ENCODE measurements at places on chromosomes 16 and 17.
A peak's percentile ranks its signal among the peaks of the same experiment; 100 is the strongest.

GRCh38 chr16:21277927-21278706, at the start of gene CRYM:
Gene CRYM, minus strand, starts transcription at chr16:21278290. Its CDS starts 39 bp downstream, at chr16:21278251.
- peak; percentile 51 for DNase-seq

GRCh38 chr17:9522074-9522473, 53.5 kb downstream of the STX8 start:
- DNase-seq, result no peak

DNA sequence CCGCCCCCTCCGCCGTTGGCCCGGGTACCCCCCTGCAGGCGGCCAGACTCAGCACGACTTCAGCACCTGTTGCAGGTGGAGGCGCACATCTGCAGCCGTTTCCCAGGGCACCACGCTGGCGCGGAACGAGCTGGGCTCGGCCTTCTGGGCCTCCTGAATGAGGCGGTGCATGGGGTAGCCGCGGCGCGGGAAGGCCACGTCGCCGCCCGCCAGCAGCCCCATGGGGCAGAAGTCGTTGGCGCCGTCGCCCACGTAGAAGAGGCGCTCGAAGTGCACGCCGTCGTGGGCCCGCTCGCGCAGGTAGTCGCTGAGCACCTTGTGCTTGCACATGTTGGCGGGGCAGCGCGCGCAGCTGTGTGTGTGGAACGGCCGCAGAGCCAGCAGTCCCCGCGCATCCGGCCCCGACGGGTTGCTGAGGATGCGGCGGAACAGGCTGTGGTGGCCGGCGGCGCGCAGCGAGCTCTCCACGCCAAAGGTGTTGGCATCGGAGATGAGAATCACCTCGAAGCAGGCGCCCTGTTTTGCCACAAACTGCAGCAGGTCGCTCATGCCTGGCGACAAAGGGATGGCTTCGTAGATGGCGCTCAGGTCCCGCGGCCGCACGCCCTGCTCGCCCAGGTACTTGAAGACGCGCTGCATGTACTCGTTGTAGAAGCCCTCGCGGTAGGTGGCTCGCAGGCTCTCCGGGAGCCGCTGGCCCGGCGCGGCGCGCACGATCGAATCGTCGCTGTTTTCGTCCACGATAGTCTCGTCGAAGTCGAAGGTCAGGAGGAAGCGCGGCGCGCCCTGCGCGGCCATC, 6.2 kb downstream of the PHOSPHO1 start:
- peak; percentile 63 for DNase-seq

GRCh38 chr17:61397086-61397842, 2.4 kb upstream of the TBX2 start:
- DNase-seq, result no peak

DNA sequence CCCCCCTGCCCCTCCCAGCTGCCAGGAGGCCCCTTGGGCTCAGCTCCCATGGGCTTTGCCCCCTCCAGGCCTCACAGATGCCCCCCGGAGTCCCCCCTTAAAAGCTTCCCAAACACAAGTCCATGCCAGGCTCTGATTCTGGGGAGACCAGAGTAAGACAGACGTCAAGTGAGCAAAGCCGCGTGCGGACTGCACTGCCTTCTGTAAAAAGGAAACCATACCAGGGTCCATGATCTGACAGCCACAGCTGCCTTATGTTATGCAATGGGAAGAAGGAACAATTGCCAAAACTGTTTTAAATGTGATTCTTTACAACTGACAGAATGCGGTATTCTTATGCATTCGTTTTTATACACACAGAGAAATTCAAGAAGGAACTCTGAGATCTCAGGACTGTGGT, 17.9 kb upstream of the HEXD start:
- no peak for DNase-seq

GRCh38 chr17:74276541-74277009, 2.5 kb downstream of the DNAI2 start:
- DNase-seq, result no peak

GRCh38 chr17:44120851-44121605, 2.4 kb downstream of the HDAC5 start:
- DNase-seq, result no peak

GRCh38 chr17:74234486-74234885, 21.1 kb downstream of the TTYH2 start:
- no peak for DNase-seq

- DNase-seq, result no peak
Observed at GRCh38 chr17:48734333-48735061, 5.9 kb upstream of the HOXB13 start.

DNA sequence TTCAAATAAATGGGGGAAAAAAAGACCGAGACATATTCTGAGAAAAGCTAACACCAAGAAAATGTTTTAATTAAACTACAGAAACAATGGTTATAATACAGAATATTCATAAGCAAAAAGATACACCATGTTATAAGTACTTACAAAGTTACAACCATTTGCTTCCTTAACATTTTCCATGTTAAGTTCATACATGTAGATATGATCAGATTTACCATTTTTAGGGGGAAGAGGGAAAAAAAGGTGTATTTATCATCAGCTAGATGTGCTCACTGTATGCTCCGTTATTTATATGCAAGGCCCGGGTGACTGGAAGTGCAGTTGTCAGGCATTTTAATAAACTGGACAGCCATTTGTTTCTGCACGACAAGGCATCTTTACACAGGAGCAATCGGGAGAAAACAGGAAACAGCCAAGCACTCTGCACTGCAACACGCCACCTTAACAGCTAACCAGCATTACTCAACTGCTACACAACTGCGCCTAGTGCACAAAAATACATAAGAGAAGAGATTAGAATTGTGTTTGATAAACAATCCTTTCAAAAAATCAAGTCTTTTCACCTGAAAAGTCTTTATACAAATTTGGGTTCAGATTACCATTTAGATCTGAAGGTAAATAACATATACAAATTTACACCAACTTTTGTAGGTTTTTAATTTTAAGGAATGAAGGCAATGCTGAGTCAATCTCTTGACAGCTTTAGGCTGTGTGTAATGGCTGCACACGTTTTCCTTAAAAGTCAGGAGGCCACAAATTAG, 2.9 kb downstream of the SRSF2 start:
- no peak for DNase-seq

DNA sequence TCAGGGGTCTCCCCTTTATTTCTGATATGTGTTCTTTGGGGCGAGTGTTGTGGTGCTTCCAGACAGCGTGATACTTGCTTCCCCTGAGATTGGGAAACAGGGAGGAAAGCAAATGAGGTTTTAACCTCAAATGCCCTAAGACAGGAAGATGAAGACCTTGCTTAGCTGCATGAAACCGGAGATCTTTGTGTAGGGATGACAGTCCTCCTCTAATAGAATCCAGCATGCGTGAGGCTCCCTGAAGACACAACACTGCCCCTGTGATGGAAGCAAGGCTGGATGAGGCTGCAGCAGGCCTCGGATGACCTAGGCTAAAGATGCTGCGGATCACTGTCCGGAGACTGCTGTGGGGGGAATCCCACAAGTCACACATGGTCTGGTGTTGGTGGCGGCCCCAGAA, 491.0 kb downstream of the CDH13 start:
- no peak for DNase-seq

GRCh38 chr16:68772871-68773270, 35.8 kb downstream of the CDH1 start:
- DNase-seq, result no peak

DNA sequence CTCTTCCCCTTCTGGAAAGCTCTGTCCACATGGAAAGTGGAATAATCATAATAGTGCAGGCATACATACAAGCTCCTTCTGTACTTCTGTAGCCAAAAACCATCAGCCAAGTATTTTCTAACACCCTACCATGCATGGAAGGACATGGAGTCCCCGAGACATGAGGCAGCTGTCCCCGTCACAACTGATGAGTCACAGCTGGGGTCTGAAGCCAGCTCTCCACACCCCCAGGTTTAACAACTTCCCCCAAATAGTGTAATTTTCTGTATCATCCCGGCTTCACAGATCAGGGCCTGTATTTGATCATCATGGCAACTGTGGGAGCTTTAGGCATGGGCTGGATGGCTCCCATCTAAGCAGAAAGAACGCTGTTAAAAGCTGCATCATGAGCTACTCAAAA, 16.6 kb downstream of the C16orf96 start:
- no peak for DNase-seq

- DNase-seq, result no peak
Observed at GRCh38 chr17:82011617-82012187, 11.0 kb downstream of the CENPX start.

DNA sequence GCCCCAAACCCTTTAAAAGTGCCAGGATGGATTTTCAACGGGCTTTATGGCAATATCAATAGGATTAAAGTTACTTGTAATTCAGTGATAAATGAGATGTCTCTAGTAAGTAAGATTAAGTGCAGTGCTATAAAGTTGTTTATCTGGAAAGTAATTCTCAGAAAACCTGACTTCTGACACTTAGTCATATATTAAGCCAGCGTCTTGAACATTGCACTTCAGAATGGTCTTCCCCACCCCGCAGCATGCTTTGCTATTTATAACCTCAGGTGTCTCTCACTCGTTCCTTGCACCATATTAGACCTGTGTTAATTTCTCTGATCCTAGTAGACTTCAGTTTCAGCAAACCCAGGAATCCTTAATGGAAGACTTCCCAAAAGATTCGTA, 2.1 kb upstream of the MAF start:
- DNase-seq, result no peak

DNA sequence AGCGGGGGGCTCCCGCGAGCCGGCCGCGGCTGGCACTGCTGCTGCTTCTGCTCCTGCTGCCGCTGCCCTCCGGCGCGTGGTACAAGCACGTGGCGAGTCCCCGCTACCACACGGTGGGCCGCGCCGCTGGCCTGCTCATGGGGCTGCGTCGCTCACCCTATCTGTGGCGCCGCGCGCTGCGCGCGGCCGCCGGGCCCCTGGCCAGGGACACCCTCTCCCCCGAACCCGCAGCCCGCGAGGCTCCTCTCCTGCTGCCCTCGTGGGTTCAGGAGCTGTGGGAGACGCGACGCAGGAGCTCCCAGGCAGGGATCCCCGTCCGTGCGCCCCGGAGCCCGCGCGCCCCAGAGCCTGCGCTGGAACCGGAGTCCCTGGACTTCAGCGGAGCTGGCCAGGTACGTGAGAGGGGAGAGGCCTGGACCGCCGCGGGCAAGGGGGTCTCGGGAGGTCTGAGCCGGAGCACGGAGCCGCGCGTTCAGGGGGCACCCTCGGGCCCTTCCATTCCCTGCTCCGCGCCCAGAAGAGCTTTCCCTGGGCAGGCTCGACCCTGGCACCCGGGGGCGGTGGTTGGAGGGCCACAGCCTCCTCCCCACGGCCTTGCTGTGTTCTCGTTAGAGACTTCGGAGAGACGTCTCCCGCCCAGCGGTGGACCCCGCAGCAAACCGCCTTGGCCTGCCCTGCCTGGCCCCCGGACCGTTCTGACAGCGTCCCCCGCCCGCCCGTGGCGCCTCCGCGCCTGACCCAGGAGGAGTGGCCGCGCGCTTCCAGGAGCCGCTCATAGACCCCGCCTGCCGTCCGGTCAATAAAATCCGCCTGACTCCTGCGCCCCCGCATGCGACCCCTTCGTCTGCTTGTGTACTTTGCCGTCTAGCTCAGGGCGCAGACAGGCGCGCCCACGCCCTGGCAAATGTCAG, 591 bp downstream of the NPW start:
- no peak for DNase-seq

DNA sequence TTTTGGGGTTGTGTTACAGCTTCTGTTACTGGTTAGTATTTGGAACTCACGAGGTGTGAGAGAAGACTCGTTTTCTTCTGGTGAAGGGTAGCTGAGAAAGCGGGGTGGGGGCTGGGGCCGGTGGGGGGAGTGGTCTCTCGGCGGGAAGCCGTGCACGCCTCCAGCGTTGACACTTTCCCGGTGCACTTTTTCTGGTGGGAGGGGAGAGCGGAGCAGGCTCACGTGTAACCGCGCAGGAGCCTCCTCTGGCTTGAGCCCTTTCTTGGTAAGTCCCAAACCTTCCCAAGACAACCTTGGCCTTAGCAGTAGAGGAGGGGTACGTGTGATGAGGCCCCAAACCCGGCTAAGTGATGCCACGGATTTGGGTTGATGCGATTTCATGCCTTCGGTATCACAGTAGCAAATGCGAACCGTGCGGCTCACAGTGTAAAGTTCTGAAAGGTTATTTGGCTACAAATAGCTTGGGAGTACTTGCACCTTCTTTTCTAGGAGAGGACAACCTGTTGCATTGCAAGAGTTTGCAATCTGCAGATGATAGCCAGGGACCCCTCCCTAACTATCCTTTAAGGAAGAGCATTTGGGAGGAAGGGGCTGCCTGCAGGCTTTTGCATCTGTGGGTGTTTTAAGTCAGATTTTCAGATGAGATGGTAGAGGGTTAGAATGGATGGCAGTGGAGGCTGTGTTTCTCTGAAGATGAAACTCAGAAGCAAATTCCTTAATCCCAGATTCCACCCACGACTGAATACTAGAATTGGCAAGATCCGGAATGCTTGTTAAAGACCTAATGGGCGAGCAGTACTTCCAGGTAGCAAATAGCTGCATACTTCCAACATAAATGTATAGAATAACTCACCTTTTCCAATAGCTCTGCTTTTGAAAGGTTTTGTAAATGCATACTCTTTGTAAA, 1.5 kb downstream of the HLF start:
- peak; percentile 19 for DNase-seq

- no peak for DNase-seq
Observed at GRCh38 chr16:19463468-19464315, 46.0 kb downstream of the TMC5 start.

DNA sequence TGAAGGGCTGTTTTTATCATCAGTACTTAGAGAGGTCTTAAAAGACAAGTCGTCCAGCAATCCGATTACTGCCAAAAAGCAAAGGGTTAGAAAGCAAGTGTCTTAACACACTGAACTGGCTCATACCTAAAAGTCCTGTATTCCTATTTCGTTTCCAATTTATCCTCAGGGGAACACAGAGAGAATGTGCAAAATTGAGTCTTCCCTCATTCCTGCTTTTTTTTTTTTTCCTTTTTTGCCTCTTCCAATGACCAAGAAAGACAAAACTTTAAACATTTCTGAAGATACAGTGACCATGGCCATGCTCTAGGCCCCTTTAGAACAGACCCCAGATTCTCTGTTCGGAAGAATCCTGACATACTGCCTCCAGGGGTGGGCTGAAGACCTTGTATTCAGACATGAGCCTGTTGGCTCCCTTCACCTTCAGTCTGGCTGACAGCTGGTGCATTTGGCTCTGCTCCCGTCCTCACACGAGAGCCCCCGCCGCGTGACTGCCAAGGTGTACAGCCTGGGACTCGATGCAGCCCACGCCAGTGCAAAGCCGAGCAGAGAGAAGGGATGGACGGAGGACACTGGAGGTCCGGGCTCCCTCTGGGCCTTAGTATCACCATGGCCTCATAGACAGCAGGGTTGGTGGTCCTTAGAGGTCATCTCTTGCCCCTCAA, 47.0 kb downstream of the COTL1 start:
- no peak for DNase-seq
